ENCODE measurements at places on chromosomes 16 and 17. TPM values are rescaled to one million over a fixed set of nuclear protein-coding genes. Genes with fewer than 3 reads are reported as not detected.

Gene PDIA2
- polyA plus RNA-seq = 2.4 TPM

Gene RARA
- polyA plus RNA-seq = 34.3 TPM

DNA sequence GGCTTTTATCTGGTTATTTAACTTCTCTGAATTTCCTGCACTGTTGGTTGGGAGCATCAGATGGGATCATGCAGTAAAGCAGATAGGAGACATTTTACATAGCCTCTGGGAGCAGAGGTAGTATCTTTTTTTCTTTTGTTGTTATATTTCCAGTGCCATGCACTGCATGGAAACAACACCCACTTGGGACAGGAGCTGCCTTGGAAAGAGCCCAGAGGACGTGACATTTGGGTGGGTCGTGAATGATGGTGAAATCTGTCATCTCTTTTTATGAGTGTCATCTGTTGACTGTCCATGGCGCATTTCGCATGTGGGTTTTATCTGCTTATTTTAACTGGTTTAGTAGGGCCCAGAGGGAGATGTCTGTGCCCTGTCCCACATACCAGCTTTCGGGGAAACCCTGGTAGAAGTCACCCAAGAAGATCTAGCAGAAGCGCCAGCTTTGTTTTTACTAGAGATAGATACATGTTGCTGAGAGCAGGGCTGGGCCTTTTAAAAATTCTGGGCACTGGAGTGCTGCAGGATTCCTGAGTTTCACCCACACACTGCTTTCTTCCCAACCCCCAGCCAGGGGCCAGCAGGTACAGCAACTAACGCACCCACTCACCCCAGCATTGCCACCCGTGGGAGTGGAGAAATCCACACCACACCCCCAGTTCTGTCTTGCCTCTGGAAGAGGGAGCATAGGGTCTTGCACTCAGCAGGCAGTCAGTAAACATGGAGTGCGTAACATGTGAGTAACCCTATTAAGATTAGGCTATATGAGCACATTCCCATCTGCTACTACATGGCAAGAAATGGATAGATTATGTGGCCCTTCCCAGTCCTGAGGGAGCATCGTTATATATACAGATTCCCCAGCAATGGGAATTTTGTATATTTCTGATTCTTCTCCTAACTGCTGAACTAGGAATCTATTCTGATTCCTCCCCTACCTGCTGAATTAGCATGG lies 8.4 kb upstream of the TERF2 start:
- no peak for DNase-seq

DNA sequence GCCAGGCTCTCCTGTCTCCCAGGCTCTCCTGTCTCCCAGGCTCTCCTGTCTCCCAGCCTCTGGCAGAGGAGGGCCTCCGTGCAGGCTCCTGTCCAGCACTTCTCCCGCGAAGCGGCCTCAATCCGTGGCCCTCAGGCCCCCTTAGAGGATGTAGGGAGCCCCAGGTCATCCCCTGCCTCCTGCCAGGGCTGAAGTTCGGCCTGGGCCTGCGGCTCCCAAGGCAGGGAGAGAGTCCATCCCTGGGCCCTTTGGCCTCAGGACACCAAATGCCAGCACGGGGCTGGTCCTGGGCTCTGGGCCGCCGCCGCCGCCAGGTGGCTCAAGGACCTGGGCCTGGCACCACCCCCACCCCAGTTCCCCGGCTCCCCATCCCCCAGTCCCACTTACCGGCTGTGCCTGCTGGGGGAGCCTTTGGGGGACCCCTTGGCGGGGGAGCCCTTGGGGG lies 370 bp downstream of the EVPL start:
- DNase-seq = no peak

DNA sequence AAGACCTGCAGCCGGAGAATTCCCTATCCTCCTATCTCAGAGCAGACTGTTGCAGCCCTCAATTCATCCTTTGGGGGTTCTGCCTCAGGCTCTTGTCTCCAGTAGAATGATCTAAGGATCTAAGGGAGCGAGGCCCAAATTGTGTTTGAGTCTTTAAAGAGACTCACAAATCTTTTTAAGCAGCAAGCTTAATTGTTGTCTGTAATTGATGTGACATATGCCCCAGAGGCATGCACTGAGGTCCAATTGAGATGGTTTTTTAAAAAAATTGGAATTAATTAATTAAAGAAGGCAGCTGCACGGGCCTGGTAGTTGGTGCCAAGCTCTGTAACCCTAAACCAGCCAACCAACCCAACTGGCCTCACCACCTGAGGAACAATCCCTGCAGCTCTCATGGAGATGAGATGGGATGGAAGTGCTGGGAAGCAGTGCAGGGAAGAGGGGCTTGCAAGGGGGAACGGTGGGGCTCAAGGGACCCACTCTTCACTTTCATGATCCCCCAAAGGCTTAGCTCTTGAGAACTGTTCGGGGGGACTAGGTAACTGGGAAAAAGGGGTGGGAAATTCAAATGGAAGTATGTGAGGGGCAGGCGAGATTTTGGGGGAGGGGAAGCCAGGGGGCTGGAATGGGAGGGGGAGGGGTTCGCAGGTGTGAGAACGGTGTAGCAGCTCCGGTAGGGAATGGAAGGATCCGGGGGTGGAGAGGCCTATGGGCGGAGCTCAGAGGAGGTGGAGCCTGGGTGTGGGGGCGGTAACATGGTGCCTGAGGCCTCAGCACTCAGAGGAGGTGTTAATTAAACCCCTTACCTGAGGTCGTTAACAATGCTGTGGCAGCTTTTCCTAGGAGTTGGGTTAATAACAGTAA lies 9.2 kb upstream of the ZNF652 start:
- DNase-seq = no peak

- DNase-seq = no peak
These were observed 36.8 kb upstream of the CES5A start for GRCh38 chr16:55912022-55912421.

- no peak for DNase-seq
These were observed 13.8 kb downstream of the USP22 start for GRCh38 chr17:21029036-21029435.

DNA sequence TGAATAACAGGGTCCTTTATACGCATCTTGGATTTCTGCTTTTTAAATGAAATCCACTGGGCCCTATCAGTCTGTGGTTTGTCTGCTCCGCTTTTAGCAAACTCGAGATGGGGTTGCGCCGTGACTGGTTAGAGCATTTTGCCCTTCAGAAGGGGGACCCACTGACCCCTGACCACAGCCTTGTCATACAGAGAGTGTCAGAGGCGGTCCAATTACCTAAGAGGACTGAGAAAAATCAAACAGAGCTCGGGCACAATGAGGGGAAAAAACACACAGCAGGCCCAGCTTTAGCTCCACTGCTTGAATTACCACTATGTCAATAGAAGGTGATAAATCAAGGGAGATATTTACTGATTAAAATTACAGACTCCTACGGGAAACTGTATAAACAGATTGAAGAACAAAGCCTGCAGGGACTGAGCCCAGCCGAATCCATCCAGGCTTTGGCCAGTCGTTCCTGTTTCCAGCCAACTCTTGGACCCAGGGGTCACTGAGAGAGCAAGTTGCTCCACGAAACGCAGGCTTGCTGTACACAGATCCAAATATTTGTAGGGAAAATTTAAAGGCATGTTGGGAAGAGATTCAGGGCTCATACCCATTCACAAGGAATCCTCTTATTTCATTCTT lies 131.9 kb upstream of the ZFHX3 start:
- DNase-seq = no peak

DNA sequence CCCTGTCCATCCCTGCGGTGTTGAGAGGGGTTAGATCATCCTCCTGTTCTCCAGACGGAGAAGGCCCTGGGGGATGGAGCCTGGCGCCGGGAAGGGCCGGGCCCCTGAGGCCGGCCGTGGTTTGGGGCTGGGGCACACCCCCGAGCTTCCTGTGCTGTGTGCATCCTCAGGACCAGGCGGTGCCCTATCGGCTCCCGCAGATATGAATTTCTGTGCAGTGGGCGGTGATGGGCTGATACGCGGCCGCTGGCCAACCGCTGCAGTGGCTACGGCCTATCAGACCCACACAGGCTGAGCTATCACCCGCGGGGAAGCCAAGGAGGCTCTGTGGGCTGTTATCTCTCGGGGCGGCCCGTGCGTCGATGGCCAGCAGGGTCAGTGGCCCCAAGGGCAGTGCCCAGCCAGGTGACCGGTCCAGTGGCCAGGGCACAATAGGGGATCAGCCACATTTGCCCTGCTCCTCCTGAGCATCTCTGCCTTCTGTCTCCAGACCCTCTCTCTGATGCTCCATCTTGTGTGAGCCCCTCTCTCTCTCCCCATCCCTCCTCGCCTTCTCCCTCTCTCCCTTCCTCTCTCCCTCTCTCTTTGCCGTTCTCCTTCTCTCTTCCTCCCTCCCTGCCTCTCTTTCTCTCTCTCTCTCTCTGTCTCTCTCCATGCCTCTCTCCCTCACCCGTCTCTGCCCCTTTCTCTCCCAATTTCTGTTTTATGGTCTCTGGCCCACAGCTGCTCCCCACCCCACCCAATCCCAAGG lies 38.7 kb downstream of the ZFPM1 start:
- no peak for DNase-seq

GRCh38 chr16:66924527-66925321 lies 611 bp downstream of the RRAD start:
- DNase-seq = no peak

DNA sequence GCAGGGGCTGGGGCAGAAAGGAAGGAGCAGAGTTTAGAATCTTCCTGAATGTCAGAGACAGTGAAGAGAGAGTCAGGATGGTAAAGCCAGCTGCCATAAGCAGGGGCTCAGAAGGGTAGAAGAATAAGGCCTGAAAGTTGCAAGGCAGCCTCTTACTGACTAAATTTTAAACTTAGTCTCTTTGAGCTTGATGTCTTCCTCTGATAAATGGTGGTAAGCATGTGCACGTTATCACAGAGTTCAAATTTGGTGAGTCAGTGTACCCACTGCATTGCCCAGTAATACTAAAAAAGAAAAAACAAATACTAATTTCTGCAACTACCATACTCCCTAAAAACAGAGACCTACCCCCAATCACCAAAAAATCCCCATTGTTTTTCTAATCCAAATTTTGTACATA lies 45.2 kb downstream of the SIAH1 start:
- DNase-seq = no peak

DNA sequence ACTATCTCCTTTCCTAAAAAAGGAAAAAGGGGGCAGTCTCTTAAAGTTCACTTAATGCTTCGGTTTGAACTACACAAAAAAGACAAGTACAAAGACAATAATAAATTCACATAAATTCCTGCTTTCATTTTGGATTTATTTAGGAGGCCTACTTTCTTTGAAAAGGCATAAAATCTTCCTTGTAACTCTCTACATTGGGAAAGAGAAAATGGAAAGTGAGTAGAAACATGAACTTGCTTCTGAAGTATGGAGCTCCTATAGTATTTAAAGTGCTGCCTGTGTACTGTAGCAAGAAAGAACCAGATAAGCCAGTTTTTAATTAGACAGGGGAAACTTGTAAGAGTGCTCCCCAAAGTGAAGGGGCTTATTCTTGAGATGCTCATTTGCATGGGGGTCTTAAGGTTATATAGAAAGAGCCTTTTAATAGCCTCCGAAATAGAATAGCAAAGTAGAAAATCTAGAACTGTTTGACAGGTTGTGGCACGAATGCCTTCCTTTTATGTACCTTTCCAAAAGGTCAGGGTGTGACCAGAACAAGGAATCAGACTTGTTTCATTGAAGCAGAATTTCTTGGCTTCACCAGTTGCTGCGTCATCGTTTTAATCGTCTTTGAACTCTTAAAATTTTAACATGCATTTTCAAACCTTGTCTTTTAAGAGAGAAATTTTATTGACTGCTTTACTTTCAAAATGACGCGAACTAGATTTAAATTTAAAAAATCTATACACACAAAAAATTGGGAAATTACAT lies 12.9 kb downstream of the GAN start:
- no peak for DNase-seq

DNA sequence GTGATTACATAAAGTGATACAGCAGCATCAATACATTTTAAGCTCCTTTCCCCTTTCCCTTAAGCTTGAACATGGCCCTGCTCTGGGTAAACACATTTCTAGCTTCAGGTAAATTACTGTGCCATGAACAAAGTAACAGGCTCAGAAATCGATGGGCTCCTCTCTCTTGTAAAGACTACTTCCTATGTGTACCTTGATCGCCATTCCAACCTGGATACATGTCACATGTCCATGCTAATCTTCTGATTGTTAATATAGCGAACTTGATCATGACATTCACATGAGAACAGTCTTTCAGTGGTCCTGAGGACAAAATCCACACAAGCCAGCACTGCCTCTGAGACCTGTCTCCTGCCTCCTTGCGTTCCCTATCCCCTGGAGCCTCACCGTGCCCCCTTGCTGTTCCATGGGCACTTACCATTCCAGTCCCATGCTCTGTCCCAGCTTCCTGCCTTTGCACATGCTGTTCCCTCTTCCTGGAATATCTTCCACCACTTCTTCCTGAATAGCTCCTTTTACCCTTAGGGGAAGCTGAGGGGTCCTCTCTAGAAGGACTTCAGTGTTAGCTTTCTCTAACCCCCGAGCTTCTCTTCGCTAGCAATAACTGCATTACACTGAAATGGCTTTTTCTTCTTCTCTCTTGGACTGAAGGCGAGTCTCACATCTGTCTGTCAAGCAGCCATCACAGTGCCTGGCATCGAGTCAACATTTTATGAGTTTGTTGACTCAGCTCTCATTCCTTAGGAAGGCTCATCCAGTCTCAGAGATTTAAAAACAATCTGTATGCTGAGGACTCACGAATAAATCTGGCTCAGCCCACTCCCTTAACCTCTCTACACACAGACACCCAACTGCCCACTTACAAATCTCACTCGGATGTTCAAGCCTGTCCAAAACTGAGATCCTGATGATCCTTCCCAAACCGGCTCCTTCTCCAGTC lies 93.3 kb downstream of the ASIC2 start:
- no peak for DNase-seq

GRCh38 chr17:51995797-51996403 lies 162.6 kb downstream of the CA10 start:
- DNase-seq = no peak

- DNase-seq = no peak
These were observed 32.6 kb downstream of the FAM20A start for GRCh38 chr17:68568581-68568980.

GRCh38 chr17:1298606-1299005 lies 19.1 kb downstream of the TRARG1 start:
- no peak for DNase-seq

Data from left kidney (tissue), 8 donors.